Bone marrow (tissue), 2 donors: ENCODE measurements at places on chromosomes 6 and 20.
A peak's percentile ranks its signal among the peaks of the same experiment; 100 is the strongest.

DNA sequence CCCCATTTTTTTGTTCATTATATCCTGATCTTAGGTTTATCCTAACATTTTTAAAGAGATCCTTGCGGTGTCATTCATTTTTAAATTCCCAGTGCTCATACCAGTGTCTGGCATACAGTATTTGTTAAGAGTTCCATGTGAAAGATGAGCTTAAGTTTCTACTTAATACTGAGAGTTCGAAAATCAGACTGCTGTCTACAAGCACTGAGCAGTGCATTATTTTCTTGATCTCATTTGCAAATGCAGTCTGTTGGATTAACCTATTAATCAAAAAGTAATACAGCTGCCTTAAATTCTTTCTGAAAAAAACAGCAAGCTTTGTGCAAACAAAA is 663 bp downstream of the COQ3 start:
- DNase-seq: no peak

DNA sequence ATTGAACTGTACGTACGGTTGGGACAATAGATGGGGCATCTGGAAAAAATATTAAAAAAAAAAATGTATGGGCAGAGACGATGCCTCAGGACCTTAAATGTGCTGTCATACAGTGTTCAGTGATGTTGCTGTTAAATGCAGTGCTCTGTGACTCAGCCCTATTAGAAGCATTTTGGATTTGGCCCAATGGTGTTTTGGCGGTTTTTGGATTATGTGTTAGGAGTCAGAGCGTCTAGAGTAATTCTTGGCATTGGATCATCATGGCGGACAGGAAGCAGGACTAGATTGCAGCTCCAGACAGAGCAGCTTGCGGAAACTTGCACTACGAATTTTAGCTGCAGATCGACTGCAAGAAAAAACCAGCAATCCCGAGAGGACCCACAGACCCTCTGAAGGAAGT is 280.0 kb downstream of the SOX4 start:
- no peak for DNase-seq

- no peak for DNase-seq
Observed at GRCh38 chr6:124769811-124770544, 192.3 kb upstream of the RNF217 start.

GRCh38 chr6:23524548-23524947 is 601.5 kb upstream of the NRSN1 start:
- no peak for DNase-seq

DNA sequence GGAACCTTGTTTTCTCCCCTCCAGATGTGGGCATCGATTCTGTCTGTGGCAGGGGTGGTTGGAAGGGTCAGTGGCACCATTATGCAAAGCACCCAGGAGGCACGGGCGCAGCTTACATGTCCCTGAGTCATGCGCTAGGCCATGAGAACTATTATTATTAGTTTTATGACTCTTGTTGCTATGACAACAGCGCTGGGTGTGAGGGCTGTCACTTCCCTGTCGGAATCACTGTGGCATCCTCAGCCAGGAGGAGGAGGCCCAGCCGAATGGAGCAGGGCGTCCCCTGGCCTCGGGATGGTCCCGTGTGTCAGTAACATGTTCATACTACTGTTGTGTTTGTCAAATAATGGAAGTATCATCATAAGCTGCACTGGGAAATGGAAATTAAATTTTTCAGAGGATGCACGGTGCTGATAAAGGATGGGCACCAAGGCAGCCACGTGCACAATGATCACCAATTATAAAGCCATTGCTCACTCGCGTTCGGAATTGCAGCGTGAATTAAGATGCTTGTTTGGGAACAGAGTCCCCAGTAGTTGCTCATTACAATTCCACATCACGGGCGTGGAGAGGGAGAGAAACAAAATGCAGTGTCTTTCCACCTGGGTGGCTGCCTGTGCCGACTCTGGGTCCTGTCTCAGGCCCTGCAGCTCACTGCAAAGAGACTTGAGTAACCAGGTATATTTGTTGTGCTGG is 247.9 kb downstream of the CDH4 start:
- no peak for DNase-seq

- DNase-seq: no peak
Observed at GRCh38 chr6:32982084-32982701, 13.8 kb downstream of the BRD2 start.

GRCh38 chr20:10113746-10114145 is 79.0 kb downstream of the ANKEF1 start:
- no peak for DNase-seq

DNA sequence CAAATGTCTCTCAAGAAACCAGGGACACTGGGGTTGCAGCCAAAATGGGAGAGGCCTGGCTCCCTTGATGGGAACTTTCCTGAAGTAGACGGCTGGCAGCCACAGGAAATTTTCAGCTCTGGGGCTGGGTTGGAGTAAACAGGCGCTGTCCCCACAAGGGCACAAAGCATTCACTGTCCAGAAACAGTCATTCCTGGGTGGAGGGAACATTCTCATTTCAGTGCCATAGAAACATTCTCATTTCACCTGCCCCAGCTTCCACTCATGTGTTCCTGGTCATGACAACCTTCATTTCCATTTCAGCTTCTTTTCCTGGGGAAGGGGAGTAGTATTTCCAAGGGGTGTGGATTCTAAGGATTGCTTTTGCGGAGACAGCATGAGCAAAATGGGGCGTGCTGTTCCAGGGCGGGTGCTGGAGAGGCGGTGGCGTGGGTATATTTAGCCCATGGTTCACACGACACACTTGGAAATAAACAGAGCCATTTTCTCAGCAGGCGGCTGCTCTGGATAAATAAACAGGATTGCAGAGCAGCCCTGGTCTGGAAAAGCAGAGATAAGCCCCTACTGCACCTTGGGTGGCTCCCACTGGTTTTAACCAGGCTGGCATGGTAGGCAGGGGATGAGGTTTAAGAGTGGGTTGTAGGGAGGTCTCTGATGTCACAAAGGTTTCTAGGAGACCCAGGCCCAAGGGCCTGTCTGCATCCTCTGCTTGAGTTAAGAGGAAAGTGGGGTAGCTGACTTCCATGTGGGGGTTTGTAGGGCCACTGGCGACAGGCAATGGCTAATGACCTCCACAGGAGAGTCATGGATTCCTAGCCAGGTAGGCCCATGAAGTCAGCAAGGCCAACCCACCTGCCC is 32.9 kb downstream of the COX4I2 start:
- no peak for DNase-seq

DNA sequence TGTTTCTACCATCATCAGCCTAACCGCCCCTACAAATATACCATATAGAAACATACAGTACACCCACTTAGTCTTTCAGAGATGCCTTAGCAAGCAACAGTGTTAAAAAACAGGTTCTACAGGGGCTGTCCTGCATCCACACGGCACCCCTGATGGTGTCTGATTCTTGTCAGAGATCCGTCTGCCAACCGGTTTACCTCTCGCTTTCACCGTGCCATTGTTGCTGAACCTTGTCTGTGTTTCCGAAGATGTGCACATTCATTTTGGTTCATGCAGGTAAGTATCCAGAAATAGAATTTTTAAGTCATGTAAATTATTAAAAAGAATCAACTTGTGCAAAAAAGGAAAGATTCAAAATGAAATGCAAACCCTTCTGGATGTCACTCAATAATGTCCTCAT is 52.9 kb downstream of the EPHA7 start:
- no peak for DNase-seq

GRCh38 chr6:37134396-37135191 is 35.4 kb upstream of the PIM1 start:
- no peak for DNase-seq

DNA sequence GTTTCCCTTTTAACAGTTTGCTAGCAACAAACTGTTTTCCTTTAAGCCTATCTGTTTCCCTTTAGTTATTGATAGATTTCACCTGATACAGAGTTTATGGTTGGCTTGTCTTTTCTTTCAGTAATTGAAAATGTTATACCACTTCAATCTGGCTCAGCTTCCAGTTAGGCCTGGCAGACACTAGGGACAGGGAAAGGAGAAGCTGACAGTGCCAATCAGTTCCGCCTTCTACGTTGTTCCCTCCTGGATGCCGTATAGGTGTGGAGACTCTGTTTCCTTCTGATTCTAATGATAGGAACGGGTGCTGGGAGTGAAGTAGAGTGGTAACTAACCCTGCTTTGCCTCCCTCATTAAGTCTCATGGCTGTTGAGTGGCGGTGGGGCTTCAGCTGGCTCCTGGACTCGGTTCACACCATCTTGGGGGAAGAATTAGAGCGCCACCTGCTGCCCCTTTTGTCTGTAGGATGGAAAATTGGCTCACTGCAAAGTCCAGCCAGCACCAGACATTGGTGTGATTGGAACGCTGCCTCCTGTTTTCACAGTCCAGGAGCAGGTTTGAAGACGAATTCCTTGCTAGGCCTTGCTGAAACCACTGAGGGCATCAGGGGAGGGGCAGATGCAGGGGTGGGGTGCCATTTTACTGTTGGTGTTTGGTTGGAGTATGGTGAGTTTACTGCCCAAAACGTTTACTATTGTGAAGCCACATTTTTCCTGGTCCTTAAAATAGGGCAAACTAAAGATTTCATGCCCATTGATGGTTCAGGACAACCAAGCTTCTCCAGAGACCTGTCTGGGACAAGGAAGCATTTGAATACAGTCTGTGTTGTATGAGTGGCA is 1729.5 kb downstream of the GRIK2 start:
- no peak for DNase-seq

- no peak for DNase-seq
Observed at GRCh38 chr6:10481101-10481500, 40.0 kb upstream of the GCNT2 start.

GRCh38 chr6:33161354-33162331 is 30.6 kb downstream of the COL11A2 start:
- peak; percentile 33 for DNase-seq

- no peak for DNase-seq
Observed at GRCh38 chr6:1643830-1644445, 34.2 kb downstream of the FOXC1 start.

DNA sequence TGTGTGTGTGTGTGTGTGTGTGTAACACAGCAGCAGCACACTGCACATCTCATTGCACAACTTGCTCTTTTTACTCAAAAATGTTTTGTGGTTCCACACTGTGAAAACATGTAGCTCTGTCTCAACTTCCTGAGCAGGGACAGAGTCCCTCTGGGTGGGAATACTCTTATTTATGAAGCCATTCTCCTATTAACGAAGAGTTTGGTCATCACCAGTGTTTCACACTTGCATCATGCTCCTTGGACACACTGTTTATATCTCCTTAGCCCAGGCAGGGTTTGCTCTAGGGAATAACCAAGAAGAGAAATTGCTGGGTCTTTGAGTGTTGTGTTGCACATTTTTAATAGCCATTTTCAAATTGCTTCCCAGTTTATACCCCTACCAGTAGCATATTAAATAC is 53.6 kb downstream of the ZNF831 start:
- DNase-seq: no peak

- no peak for DNase-seq
Observed at GRCh38 chr6:93550551-93551276, 131.4 kb upstream of the EPHA7 start.

- DNase-seq: no peak
Observed at GRCh38 chr6:166775923-166776220, 148.8 kb upstream of the RPS6KA2 start.

DNA sequence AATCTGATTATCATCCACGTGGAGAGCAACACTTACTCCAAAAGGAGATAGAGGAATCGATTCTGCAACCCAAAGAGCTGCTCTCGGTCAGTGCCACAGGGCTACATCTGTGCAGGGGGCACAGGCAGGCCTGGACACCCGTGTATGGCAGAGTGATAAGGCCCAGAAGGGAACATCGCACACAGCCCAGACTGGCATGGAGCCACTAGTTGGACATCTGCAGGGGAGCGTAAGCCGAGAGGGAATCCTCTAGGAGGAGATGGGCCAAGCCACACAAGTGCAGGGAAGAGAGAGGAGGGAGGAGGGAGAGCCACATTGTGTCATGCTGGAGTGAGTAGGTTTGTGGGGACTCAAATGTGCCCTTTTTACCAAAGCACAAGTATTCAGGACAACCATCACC is 50.4 kb upstream of the ENTPD6 start:
- DNase-seq: no peak

DNA sequence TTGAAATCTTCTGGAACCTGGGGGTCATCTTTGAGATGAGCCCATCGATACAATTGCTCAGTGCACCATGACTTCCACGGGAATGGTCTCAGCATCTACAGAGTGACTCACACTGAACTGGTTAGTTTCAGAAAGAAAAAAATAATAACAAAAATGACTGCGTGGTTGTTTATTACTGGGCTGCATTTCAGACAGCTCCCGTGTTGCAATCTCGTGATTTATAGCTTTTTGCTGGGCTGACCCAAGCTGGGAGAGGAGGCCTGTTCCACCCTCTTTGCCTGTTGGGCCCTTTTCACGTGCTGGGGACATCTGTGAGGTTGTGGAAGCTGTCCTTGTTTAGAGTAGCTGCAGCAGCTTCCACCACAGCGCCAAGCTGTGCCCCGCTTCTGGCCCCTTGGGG is 225.5 kb downstream of the BMP7 start:
- DNase-seq: no peak

DNA sequence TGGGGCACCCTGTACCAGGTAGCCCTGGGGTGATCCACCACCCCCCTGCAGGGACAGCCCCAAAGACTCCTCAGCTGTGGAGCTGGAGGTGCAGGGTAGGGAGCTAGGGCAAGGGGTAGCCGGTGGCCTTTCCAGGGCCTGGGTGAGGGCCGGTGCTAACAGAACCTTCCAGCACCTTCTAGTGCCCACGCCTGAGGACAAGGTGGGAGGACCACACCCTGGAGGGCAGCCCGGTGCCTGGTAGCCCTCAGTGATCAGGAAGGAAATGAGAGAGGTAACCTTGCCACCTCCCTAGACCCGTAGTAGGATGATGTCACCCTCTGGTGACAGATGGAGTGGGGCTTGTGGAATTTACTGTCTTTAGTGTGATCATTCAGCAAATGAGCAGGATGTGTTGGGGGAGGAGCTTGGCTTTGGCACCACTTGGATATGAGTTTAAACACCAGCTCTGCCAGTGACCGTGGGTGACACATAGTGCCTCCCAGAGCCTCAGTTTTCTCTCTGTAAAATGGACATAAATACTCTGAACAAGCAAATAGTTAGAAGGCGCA is 187.7 kb downstream of the NFATC2 start:
- DNase-seq: no peak

GRCh38 chr6:57301757-57302156 is 15.7 kb upstream of the PRIM2 start:
- no peak for DNase-seq

GRCh38 chr20:57394121-57395082 is 3.2 kb downstream of the RBM38 start:
- no peak for DNase-seq

- DNase-seq: no peak
Observed at GRCh38 chr6:30175765-30176164, 12.4 kb downstream of the TRIM15 start.

GRCh38 chr6:41545703-41546474 is at the start of gene FOXP4:
Gene FOXP4 (plus strand): TSS chr6:41546381. CDS start chr6:41565761, 19,380 bp downstream.
- DNase-seq: peak; percentile 55

GRCh38 chr6:16903470-16903869 is 142.2 kb upstream of the ATXN1 start:
- DNase-seq: no peak

GRCh38 chr20:56983813-56984212 is 282.6 kb downstream of the BMP7 start:
- no peak for DNase-seq

DNA sequence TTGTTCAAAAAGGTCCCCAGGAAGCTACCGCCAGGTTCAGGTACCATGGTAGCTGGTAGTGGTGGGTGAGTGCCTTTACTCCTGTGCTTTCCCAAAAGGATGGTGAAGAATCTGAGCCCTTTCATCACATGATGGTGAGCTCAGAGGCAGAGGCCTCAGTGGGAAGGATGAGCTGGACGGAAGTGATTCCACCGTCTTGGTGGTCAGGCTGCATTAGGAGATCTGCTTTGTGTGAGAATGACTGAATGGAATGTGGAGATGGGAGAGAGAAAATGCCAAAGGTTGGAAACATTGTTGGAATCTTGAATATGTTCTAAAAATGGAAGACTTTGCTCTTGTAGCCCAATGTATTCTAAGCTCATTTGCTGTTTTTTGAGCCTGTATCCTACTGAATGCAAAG is 108.1 kb upstream of the SCP2D1 start:
- no peak for DNase-seq
